ENCODE measurements at places on chromosomes 2 and 18.

DNA sequence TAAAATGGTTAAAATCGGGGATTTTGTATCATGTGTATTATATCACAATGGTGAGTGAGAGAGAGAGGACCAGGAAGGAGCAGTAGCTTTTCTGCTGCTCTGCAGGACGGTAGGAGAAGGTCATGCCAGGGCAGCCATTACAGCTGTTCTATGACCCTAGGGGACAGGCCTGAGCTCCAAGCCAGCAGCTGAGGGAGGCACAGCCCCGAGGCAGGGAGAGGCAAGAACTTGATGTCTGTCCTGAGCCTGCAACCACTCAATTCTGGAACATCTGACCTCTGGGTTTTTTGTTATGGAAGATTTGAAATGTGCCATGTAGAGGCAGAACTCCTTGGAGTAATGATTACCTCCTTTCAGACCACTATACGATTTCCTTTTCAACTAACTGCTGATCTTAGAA is 135.8 kb upstream of the SH3BP4 start:
- DNase-seq, result no peak

- no peak for DNase-seq
Measured at GRCh38 chr18:63177919-63178821, 141.4 kb downstream of the BCL2 start.

DNA sequence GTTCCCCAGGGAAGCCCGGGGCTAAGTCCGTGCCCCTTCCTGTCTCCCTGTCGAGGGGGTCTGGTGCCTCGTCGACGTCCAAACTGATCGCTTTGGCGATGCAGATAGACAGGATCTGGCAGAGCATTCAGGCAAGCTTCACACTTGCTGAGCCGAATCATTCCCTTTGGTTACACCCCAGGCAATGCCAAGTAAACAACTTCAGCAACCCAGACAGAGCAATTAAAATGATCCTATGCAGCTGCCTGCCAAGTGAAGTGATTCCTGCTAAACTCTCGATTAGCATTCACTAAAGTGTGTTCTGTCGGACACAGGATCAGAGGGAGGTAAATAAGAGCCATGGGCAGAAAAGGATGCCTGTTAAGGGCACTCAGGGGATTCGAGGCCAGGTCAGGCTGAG is 108.2 kb upstream of the RAB12 start:
- DNase-seq, result no peak

DNA sequence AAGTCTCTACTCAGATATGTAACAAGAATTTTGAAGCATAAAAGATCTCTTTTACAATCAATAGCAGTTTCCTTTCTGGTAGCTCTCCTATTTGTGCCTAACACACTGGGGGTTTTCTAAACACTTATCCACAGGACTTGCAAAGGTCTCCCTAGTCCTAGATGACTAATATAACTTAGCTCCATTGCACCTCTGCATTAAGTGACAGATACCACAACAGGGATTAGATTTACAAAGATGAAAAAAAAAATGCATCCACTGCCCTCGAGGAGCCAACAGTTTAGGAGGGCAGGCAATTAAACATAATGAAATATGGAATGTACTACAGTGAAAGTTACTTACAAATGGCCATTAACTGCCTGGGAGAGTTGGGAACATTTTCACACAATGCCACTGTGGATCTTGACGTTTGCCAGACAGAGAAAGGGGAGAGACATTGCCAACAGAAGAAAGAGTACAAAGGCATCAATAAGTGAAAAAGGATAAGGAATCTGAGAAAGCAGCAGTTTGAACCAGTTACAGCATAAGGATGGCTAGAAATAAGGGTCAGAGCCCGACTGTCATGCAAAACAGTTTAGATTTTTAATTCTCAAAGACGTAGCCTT is 14.3 kb downstream of the PPP3R1 start:
- no peak for DNase-seq

GRCh38 chr2:27262379-27263286 is at the start of gene SLC30A3:
Gene SLC30A3 (minus strand): TSS chr2:27263047. CDS start chr2:27262906, 141 bp downstream.
- peak; percentile 79 for DNase-seq
